SHP77 treated with DMSO at 0.1 percent for 48 hours (cell line): ENCODE measurements at places on chromosomes 5 and 9.

DNA sequence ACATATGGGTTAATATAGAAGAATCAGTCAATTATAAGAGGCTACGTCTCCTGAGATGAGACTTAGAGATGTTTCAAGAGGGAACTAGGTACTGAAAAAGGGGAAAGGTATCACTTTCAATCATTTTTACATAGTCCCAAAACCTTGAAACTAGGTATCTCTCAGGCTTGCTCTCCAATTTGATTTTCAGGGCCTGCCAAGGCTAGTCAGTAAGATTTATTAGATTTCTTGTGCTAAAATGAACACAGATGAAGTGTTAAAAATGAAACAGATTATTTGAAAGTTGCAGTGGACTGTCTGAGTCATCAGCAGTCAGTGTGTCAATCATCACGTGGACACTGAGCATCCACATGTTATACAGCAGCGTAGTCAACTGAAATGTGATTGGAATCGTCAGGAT lies 591.1 kb downstream of the DTWD2 start:
- no peak for DNase-seq

DNA sequence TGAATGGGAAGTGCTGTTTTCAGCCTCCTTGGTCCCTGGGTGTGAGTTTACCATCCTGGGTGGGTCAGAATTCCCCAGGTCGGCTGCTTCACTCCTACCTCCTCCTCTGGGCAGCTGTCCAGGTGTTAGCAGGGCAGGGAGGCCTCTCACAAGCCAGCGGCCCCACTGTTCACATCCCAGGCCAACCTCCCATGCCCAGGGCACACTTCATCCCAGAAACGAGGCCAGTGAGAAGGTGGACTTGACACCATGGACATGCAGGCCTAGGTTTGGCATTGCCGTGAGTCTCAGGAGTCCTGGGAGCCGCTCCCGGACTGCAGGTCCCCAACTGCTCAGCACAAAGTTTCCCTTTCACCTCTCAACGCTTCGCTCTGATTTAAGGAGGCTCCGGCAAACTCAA lies 229.6 kb upstream of the IRX2 start:
- no peak for DNase-seq

GRCh38 chr5:1850324-1851154 lies 32.2 kb downstream of the IRX4 start:
- no peak for DNase-seq

DNA sequence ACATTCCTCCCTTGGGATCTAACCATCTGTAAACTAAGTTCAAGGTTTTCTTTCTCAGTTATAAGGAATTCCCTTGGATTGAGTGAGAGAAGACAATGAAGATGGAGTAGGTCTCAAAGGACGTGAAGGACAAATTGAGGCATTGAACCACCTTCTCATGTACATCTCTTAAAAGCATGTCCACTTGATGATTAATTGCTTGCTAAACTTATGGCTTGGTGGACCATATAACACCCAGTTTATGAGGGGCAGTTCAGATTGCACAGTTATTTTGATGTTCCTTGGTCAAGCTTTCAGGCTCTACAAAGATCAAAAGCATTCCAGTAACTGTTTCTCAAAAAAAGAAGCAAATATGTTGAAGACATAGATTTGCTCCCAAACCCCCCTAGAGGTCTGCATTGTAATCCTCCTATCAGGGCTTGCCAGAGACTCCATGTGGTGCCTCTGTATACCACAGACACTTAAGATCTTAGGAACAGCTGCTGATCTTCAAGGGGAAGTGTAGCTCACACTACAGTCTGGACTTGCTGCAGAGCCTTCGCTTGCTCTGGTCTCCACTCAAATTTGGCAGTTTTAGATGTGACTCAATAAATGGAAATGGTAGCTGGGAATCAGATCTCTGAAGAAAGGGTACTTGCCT lies 56.9 kb upstream of the ALDH1A1 start:
- no peak for DNase-seq

- DNase-seq, result no peak
These were observed 123.4 kb downstream of the NXNL2 start for GRCh38 chr9:88658311-88658822.
